ENCODE measurements at places on chromosomes 1 and 21. TPM values are rescaled to one million over a fixed set of nuclear protein-coding genes. Genes with fewer than 3 reads are reported as not detected.

DNA sequence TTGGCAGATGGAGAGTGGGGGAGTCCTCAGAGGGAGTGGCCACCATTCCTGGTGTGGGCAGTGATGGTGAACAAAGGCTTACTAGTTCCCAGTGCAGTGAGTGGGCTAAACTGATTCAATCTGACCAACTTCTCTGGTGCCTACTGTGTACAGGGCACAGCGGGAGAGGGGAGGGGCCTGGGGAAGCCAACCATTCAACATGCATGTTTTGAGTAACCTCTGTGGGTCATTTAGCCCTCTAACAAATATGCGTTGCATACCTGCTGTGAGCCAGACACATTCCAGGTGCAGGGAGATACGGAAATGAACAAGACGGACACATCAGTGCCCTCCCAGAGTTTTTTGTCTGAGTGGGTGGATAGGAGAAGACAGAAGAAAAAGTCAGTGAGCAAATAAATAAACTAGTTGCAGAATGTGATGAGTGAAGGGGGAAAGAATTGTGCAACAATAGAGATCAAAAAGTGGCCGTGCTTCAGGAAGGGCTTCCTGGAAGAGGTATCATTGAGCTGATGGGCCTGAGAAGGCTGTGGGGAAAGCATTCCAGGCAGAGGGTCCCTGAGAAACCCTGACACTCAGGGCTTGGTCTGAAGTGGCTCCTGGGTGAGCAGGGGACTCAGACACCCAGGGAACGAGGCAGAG is 78.8 kb downstream of the EPHB2 start:
- H3K36me3 ChIP-seq = no peaks in the 10 kb centered on the region
- H3K4me3 ChIP-seq = no peak overlapping the region
- no peak for DNase-seq
- H3K27me3 ChIP-seq = no peaks in the 10 kb centered on the region

DNA sequence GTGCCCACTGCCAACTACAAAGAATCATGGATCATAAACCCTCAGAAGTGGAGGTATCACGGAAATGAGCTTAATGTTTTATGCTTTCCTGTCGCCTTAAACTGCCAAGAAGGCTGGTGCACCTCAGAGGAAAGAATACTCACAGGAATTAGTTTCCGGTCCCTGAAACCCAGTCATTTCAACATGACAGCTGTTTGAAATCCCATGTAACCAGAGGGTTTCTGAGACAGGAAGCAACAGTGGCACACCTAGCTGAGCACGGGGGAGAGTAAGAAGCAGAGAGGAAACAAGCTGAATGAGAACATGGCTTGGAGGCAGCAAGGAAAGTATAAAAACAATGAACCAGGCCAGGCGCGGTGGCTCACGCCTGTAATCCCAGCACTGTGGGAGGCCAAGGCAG is 3.9 kb downstream of the JAK1 start:
- no peaks in the 10 kb centered on the region for H3K36me3 ChIP-seq
- H3K27ac ChIP-seq = peak overlapping the region; percentile 2
- H3K4me3 ChIP-seq = no peak overlapping the region
- no peaks in the 10 kb centered on the region for H3K27me3 ChIP-seq
- DNase-seq = no peak

DNA sequence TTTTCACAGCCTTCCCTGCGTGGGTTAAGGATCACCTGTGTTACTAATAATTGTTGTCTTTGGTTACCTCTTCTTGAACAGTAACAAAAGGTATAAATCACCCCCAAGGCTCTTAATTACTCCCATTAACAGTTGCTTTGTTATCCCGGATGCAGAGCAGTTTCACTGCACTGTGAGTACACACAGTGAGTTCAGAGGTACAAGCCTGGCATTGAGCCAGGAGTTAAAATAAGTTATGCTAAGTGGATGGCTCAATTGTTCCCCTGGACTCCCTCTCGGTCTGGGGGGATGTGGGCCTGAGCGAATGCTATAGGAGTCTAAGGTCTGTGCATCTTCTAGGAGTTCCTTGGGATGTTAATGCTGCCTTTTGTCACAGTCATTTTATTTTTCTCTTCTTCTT is 258.3 kb downstream of the ATG4C start:
- no peaks in the 10 kb centered on the region for H3K27me3 ChIP-seq
- no peak for DNase-seq
- H3K27ac ChIP-seq = no peak overlapping the region
- H3K36me3 ChIP-seq = no peaks in the 10 kb centered on the region
- H3K4me3 ChIP-seq = no peak overlapping the region
- H3K4me1 ChIP-seq = no peaks in the 10 kb centered on the region

- no peak overlapping the region for H3K27ac ChIP-seq
- peaks cover 37% of the 10 kb centered on the region for H3K27me3 ChIP-seq
- H3K4me3 ChIP-seq = no peak overlapping the region
- DNase-seq = no peak
- H3K4me1 ChIP-seq = no peaks in the 10 kb centered on the region
Measured at GRCh38 chr1:2609319-2610035, 22.9 kb downstream of the PRXL2B start.

RXFP4 gene
- not detected for total RNA-seq

DNA sequence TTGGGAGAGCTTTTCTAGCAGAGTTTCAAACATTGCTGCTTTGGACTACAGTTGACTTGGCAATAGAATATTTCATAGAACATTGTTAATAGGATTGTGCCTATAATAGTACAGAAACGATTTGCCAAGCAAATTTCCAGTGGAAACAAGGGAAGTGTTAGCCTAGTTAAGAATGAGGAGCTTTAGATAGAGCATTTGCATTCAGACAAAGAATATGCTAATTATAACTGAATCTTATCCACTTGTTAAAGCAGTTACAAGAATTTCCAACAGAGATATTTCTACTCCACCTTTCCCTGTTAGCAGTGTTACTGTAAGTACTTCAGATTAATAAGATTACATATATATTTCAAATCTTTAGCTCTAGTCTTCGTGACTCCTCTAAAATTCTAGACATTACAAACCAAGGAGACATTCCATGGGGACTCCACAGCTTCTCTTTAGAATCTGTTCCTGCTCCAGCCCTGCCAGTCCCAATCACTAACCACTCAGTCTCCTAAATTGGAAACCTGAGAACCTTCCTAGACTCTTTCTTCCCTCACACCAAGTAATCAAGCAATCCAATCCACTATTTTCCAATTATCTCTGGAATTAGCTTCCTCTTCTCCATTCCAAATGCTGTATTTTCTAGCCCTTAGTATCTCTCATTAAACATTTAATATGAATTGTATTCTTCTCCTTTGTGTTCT is 141.8 kb upstream of the PBX1 start:
- H3K27ac ChIP-seq = no peak overlapping the region
- H3K4me3 ChIP-seq = no peak overlapping the region
- peaks cover 1% of the 10 kb centered on the region for H3K4me1 ChIP-seq

- no peaks in the 10 kb centered on the region for H3K27me3 ChIP-seq
- peaks cover 24% of the 10 kb centered on the region for H3K4me1 ChIP-seq
- no peak for DNase-seq
- H3K27ac ChIP-seq = peak overlapping the region; percentile 49
Measured at GRCh38 chr21:37548521-37548981, 182.0 kb downstream of the DYRK1A start.

- no peak for DNase-seq
- H3K4me3 ChIP-seq = no peak overlapping the region
- no peaks in the 10 kb centered on the region for H3K4me1 ChIP-seq
- no peaks in the 10 kb centered on the region for H3K36me3 ChIP-seq
Measured at GRCh38 chr1:119002028-119002686, 14.0 kb upstream of the TBX15 start.

AGO4 gene
- 25.1 TPM for total RNA-seq

GRCh38 chr21:33256019-33256418 is 10.1 kb upstream of the IL10RB start:
- H3K27ac ChIP-seq = no peak overlapping the region
- H3K36me3 ChIP-seq = no peaks in the 10 kb centered on the region
- H3K4me1 ChIP-seq = peaks cover 10% of the 10 kb centered on the region
- H3K27me3 ChIP-seq = no peaks in the 10 kb centered on the region
- H3K4me3 ChIP-seq = no peak overlapping the region
- no peak for DNase-seq

LDLRAD1 gene
- not detected for total RNA-seq

GRCh38 chr1:86750530-86750929 is 46.2 kb downstream of the SH3GLB1 start:
- H3K27ac ChIP-seq = no peak overlapping the region
- no peak for DNase-seq
- peaks cover 9% of the 10 kb centered on the region for H3K36me3 ChIP-seq

TPR gene
- total RNA-seq = 66.4 TPM

- no peak overlapping the region for H3K27ac ChIP-seq
- H3K4me1 ChIP-seq = no peaks in the 10 kb centered on the region
- DNase-seq = no peak
- no peaks in the 10 kb centered on the region for H3K36me3 ChIP-seq
- H3K4me3 ChIP-seq = no peak overlapping the region
- no peaks in the 10 kb centered on the region for H3K27me3 ChIP-seq
Measured at GRCh38 chr1:19710825-19711611, 46.3 kb downstream of the HTR6 start.

CZIB gene
- total RNA-seq = 48.3 TPM

DNA sequence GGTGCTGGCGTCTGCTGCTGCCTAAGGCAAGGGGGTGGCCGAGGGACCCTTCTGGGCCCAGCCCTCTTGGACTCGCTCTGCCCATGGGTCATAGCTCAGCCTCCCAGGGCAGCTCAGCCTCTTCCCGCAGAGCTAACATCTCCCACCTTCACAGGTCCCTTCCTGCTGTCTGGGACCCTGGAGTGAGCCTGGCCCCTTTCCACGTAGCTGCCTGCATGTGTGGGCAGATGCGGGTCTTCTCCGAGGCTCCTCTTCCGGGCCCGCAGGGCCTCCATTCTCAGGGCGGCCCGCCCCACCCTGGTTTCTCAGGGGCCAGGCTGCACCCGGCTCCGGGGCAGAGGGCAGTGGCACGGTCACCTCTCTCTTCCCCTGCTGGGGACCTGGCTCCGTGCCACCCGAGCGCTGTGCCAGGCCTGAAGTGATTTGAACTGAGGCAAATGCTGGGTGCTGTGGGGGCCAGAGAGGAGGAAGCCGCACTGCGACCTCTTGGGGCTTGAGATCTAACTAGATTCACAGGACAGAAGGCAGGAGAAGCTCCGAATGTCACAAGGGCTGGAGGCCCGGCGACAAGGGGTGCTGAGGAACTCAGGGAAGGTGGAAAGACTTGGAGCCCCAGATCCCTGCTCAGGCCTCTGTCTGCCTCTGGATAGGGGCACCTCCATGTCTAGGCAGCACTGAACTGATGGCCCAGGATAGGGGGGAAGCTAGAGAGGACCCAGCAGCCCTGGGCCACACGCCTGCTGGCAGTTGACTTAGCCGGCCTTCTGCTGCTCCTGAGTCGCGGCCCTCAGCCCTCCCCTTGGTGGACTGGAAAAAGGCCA is 40.7 kb downstream of the COQ8A start:
- H3K4me3 ChIP-seq = no peak overlapping the region
- H3K4me1 ChIP-seq = peaks cover 90% of the 10 kb centered on the region
- no peaks in the 10 kb centered on the region for H3K36me3 ChIP-seq

DNA sequence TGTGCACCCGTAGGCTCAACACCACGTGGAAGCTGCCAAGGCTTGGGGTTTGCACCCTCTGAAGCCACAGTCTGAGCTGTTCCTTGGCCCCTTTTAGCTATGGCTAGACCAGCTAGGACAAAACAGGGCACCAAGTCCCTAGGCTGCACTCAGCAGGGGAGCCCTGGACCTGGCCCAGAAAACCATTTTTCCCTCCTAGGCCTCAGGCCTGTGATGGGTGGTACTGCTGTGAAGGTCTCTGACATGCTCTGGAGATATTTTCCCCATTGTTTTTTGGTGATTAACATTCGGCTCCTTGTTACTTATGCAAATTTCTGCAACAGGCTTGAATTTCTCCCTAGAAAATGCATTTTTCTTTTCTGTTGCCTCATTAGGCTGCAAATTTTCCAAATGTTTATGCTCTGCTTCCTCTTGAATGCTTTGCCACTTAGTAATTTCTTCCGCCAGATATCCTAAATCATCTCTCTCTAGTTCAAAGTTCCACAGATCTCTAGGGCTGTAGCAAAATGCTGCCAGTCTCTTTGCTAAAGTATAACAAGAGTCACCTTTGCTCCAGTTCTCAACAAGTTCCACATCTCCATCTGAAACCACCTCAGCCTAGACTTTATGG is 69.0 kb upstream of the KRTAP19-8 start:
- H3K27ac ChIP-seq = no peak overlapping the region
- H3K36me3 ChIP-seq = no peaks in the 10 kb centered on the region
- no peaks in the 10 kb centered on the region for H3K4me1 ChIP-seq

CFAP74 gene
- not detected for total RNA-seq
